ENCODE measurements at places on chromosomes 6 and 20. TPM values are rescaled to one million over a fixed set of nuclear protein-coding genes. Genes with fewer than 3 reads are reported as not detected.

LRRC1 gene
- 8.8 TPM for total RNA-seq

MTCH1 gene
- 269 TPM for total RNA-seq

RNF182 gene
- total RNA-seq: 9.7 TPM

CNR1 gene
- 0.07 TPM for total RNA-seq

KHDC1 gene
- total RNA-seq: 3.5 TPM

PNLDC1 gene
- 0.20 TPM for total RNA-seq

SLC24A3 gene
- 4.1 TPM for total RNA-seq

PCIF1 gene
- total RNA-seq: 13.9 TPM

C4A gene
- total RNA-seq: 12.3 TPM

SPAG4 gene
- 18.4 TPM for total RNA-seq

LST1 gene
- 0.23 TPM for total RNA-seq

PI3 gene
- total RNA-seq: not detected

BMP5 gene
- total RNA-seq: 0.03 TPM

PIM1 gene
- total RNA-seq: 19.3 TPM

GABRR1 gene
- not detected for total RNA-seq

MYH7B gene
- total RNA-seq: 0.20 TPM

HLA-DOB gene
- 0.10 TPM for total RNA-seq

PSORS1C2 gene
- total RNA-seq: not detected

PNPLA1 gene
- total RNA-seq: 0.03 TPM

C6orf118 gene
- not detected for total RNA-seq

EEF1A2 gene
- total RNA-seq: 3.5 TPM

QRSL1 gene
- 8.6 TPM for total RNA-seq

OXT gene
- not detected for total RNA-seq

PRRT1 gene
- 0.39 TPM for total RNA-seq

SLC35F1 gene
- 0.07 TPM for total RNA-seq

ABHD16B gene
- total RNA-seq: not detected

SNAP25 gene
- total RNA-seq: 0.53 TPM

MYO6 gene
- total RNA-seq: 21.2 TPM

NMBR gene
- 0.07 TPM for total RNA-seq

SLC22A1 gene
- total RNA-seq: 0.40 TPM

SOX18 gene
- 0.07 TPM for total RNA-seq

C6orf163 gene
- 1.2 TPM for total RNA-seq

CAP2 gene
- total RNA-seq: 17.9 TPM

FILIP1 gene
- 0.33 TPM for total RNA-seq

NOX3 gene
- not detected for total RNA-seq

PLG gene
- not detected for total RNA-seq

TUBB2A gene
- total RNA-seq: 75.9 TPM

DSP gene
- 11.4 TPM for total RNA-seq

CDH4 gene
- 0.10 TPM for total RNA-seq

RPL7L1 gene
- 106 TPM for total RNA-seq

TMEM170B gene
- 2.2 TPM for total RNA-seq

FAM209B gene
- not detected for total RNA-seq

BFSP1 gene
- total RNA-seq: 1.3 TPM

CLPSL2 gene
- not detected for total RNA-seq

MANEA gene
- total RNA-seq: 14.6 TPM

PPP1R14C gene
- total RNA-seq: 7.4 TPM

ARG1 gene
- total RNA-seq: not detected

TRIM31 gene
- not detected for total RNA-seq

HLA-DPA1 gene
- total RNA-seq: 0.17 TPM

RAMACL gene
- 2.0 TPM for total RNA-seq

SFT2D1 gene
- total RNA-seq: 44.1 TPM

CRISP2 gene
- total RNA-seq: not detected

SEMG1 gene
- not detected for total RNA-seq

FKBP1C gene
- total RNA-seq: 2.9 TPM

ALDH8A1 gene
- 0.72 TPM for total RNA-seq

HNF4A gene
- total RNA-seq: not detected
